Stimulated activated CD4-positive, alpha-beta T cell treated with anti-CD3 and anti-CD28 coated beads, Interleukin-1b, Interleukin-23, amount 100 ng/mL, for 1 hour (primary cell): ENCODE measurements at places on chromosomes 12 and 14.

GRCh38 chr12:3313066-3313465 lies 177.9 kb upstream of the PRMT8 start:
- DNase-seq, result no peak

DNA sequence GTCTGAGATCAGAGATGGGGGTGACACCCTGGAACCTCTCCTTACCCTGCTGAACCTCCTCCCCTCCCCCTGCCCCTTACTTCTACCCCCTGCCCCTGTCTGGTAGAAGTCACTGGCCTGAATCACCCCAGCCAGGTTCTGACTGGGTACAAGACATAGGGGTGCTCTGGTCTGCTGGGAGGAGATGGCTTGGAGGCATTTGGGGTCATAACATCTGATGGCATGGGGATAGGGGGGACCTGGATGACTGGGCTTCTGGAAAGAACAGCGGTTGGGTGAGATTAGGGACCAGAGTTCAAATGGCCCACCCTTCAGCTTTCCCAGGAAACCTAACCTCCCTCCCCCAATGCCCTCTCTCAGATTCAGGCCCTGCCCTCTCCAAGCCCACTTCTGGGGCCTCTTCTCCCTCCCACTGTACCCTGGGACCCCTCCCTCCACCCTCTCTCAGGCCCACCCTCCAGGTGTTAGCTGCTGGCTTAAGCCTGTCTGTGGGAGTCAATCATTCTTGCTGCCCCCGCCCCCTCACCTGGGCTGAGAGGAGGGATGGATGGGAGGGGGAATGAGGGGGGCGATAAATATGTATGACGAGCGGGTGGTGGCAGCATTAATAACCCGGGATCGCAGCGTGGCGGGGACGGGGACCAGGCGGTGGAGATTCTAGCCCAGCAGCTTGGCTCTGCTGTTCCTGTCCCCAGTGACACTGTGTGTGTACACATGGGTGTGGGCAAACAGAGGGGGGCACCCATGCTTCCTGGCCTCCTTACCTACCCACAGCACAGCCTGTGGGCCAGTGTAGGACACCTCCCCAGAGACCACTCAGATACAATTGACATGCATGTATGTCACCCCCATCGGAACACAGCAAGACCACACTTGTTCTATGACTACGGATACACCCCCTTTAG lies 5.9 kb downstream of the NXPH4 start:
- DNase-seq, result no peak

DNA sequence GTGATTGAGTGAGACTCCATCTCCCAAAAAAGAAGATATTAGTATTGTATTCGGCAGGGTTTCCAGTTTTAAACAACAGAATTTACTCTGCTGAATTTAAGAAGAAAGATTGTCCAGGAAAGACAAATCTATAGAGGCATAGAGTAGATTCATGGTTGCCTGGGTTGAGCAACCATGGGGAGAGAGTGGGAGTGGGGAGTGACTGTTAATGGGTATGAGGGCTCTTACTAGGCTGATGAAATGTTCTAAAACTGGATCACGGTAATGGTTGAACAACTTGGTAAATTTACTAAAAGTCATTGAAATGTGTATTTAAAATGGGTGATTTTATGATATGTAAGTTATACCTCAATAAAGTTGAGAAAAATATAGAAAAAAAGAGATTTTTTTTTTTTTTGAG lies 13.9 kb upstream of the C12orf76 start:
- DNase-seq, result no peak

- DNase-seq, result no peak
These were observed 211.8 kb downstream of the FOXN3 start for GRCh38 chr14:89205137-89205740.

DNA sequence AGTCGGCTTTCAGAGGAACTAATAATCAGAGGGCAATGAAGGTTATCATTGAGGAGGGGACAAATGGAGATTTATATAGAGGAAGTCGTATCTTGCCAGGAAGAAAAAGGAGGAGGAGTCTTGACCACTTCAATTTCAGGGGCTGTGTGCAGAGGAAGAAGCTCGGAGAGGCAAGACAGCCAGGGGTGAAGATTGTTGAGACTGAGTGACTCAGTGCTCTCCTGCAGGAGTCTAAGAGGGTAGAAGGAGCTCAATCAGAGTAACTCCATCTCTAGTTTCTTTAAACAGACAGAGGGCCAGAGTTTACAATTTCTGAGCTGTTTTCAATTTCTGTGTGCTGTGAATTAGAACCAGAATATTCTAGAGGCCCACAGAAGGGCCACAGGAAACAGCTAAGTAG lies 439.3 kb upstream of the PRICKLE1 start:
- no peak for DNase-seq

DNA sequence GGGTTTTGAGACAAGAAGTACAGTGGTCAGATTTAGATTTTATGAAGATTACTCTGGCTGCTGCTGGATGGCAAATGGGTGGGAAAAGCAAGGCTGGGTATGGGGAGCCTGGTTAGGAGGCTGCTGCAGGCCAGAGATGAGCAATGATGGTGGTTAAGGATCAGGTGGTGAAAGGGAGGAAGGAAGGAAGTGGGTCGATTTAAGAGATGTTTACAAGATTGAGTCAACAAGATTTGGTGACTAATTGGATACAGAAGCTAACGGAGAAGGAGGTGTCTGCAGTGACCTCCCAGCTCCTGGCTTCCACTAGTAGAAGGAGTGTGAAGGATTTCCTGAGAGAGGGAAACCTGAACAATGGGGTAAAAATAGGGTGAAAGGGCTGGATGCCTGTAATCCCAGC lies 18.7 kb downstream of the NOS1 start:
- no peak for DNase-seq

DNA sequence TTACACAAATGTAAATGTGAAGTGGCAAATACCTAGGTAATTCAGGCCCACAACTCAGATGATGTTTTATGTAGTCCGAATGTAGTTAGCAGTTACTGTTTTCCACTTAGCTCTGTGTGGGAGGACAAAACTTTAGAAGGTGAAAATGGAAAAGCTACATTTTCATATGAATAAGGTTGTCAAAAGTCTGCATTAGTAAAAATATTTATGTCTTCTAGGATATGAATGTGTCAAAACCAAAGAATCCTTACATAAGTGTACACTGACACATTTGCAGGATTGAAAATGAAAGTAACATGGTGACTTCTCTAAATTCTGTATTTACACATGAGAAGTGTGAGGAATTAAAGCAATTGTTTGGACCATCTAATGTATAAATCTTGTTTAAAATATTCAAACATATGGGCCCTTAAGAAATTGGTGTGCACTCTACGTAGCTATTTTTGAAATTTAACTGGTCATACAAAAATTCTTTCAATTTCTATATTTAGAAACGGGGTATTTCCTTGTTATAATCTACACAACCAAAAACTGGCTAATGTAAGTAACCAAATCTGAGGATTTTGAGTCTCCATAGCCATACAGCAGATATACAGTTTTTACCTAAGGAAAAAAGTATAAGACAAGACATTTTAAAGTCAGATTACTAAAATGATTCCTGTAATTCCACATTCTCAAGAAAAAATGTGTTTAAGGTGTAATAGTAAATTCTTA lies 5.4 kb downstream of the CDKN1B start:
- DNase-seq, result no peak
